ENCODE measurements at places on chromosomes 5 and 9.
A peak's percentile ranks its signal among the peaks of the same experiment; 100 is the strongest.

DNA sequence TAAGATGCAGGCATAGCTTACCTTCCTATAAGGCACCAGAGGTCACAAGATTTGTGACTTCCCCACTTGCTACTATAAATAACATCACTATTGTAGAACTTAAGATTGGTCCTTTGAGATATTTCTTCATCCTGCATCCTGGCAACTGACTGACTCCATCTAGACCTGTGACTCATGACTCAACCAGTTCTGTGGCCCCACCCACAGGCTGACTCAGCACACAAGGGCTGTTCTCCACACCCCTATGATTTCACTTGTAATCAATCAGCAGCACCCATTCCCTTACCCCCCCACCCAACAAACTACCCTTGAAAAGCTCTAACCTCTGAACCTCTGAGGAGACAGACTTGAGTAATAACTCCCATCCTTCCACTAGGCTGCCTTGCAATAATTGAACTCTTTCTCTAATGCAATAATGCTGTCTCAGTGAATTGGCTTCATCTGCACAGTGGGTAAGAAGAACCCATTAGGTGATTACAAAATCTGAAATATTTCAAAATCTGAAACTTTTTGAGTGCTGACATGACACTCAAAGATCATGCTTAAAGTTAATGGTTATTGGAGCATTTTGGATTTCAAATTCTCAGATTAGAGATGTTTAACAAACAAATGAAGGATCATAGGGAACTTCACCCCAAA lies 296.7 kb downstream of the ARL15 start:
- no peak for ATAC-seq
- no peaks in the 10 kb centered on the region for H3K4me1 ChIP-seq
- H3K36me3 ChIP-seq: peaks cover 45% of the 10 kb centered on the region
- H3K4me3 ChIP-seq: no peak overlapping the region
- no peaks in the 10 kb centered on the region for H3K27me3 ChIP-seq

GRCh38 chr9:91603932-91604331 lies 180.3 kb upstream of the NFIL3 start:
- peaks cover 66% of the 10 kb centered on the region for H3K27me3 ChIP-seq
- no peak overlapping the region for H3K4me3 ChIP-seq

- no peak overlapping the region for H3K4me3 ChIP-seq
- H3K4me1 ChIP-seq: peaks cover 47% of the 10 kb centered on the region
- H3K36me3 ChIP-seq: peaks cover 17% of the 10 kb centered on the region
- no peaks in the 10 kb centered on the region for H3K27me3 ChIP-seq
- H3K27ac ChIP-seq: peak overlapping the region; percentile 48
- peak; percentile 97 for ATAC-seq
Measured at GRCh38 chr5:154284433-154284832, 93.9 kb downstream of the GALNT10 start.

DNA sequence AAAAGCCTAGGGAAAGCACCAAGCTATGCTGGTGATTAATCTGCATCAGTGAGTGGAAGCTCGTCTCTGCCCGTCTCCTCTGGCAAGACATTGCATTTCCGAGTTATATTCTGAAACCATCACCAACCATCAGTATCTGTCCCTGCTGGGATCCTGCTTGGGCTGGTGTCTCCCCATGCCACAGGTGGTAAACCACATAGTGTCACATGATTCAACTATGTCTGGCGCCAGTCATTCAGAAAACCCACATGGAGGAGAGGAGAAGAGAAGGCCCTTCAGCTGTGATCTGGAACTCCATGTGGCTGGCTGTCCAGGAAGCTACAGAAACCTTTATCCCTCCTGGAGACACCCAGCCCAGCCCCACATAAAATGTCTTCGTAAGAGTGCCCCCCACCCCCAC lies 4.8 kb downstream of the IL9 start:
- H3K4me3 ChIP-seq: no peak overlapping the region
- ATAC-seq: peak; percentile 76
- H3K27ac ChIP-seq: no peak overlapping the region
- peaks cover 14% of the 10 kb centered on the region for H3K4me1 ChIP-seq
- no peaks in the 10 kb centered on the region for H3K27me3 ChIP-seq

GRCh38 chr5:132411304-132412013 lies 41.9 kb downstream of the SLC22A5 start:
- H3K27me3 ChIP-seq: no peaks in the 10 kb centered on the region
- peaks cover 11% of the 10 kb centered on the region for H3K36me3 ChIP-seq
- peak; percentile 62 for ATAC-seq

DNA sequence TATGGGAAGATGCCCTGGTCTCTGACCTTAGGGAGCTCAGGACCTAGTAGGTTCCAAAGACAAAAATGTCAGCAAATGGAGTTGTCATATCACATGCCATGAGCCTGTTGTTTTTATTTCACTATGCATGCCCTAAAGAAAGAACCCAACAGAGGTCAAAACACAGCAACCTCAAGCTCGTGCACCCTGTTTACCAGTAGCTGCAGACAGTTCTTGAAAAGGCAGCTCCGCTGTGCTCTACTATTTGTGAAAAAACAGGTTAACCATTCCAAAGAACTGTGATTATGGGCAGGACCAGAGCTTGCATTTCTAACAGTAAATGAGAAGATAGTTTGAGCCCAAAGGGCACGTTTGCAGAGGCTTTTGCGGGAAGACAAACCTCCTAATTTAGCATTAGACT lies 22.8 kb downstream of the ITK start:
- peaks cover 6% of the 10 kb centered on the region for H3K36me3 ChIP-seq
- no peak overlapping the region for H3K27ac ChIP-seq
- peaks cover 9% of the 10 kb centered on the region for H3K27me3 ChIP-seq
- ATAC-seq: no peak
- peaks cover 3% of the 10 kb centered on the region for H3K4me1 ChIP-seq

GRCh38 chr9:133844881-133845410 lies 106.8 kb upstream of the SARDH start:
- H3K4me3 ChIP-seq: no peak overlapping the region
- ATAC-seq: no peak
- H3K4me1 ChIP-seq: peaks cover 81% of the 10 kb centered on the region
- H3K27ac ChIP-seq: peak overlapping the region; percentile 30
- H3K36me3 ChIP-seq: peaks cover 39% of the 10 kb centered on the region

- H3K27me3 ChIP-seq: no peaks in the 10 kb centered on the region
- H3K4me1 ChIP-seq: peaks cover 11% of the 10 kb centered on the region
- H3K36me3 ChIP-seq: peaks cover 12% of the 10 kb centered on the region
- no peak overlapping the region for H3K4me3 ChIP-seq
- ATAC-seq: no peak
Measured at GRCh38 chr9:2700398-2700797, 16.9 kb upstream of the KCNV2 start.

GRCh38 chr9:110329639-110330230 lies 7.9 kb downstream of the TXNDC8 start:
- H3K27ac ChIP-seq: no peak overlapping the region
- no peak overlapping the region for H3K4me3 ChIP-seq
- no peaks in the 10 kb centered on the region for H3K36me3 ChIP-seq
- peaks cover 7% of the 10 kb centered on the region for H3K4me1 ChIP-seq
- H3K27me3 ChIP-seq: no peaks in the 10 kb centered on the region

GRCh38 chr9:121322037-121322736 lies 47.9 kb downstream of the STOM start:
- ATAC-seq: no peak
- no peak overlapping the region for H3K27ac ChIP-seq
- no peak overlapping the region for H3K4me3 ChIP-seq
- H3K27me3 ChIP-seq: no peaks in the 10 kb centered on the region
- peaks cover 6% of the 10 kb centered on the region for H3K4me1 ChIP-seq
- peaks cover 40% of the 10 kb centered on the region for H3K36me3 ChIP-seq

GRCh38 chr5:121698690-121699089 lies 153.0 kb upstream of the FTMT start:
- H3K27ac ChIP-seq: no peak overlapping the region
- no peaks in the 10 kb centered on the region for H3K36me3 ChIP-seq
- H3K27me3 ChIP-seq: no peaks in the 10 kb centered on the region
- peaks cover 6% of the 10 kb centered on the region for H3K4me1 ChIP-seq
- no peak overlapping the region for H3K4me3 ChIP-seq

DNA sequence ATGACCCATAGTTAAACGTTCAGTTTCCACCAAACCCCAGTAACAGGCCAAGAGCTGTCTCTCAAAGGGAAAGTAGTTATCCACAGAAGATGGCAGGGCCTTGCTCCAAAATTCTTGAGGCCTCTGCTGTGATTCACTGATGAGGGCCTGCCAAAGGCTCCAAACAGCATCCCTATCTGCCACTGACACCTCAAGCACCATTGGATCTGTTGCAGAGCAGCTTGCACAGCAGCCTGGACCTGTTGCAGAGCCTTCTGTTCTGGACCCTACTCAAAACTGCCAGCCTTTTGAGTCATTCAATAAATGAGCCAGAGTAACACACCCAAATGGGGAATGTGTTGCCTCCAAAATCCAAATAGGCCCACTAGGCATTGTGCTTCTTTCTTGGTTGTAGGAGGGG lies 741.5 kb upstream of the RGMB start:
- no peaks in the 10 kb centered on the region for H3K36me3 ChIP-seq
- H3K27ac ChIP-seq: no peak overlapping the region
- no peaks in the 10 kb centered on the region for H3K27me3 ChIP-seq
- ATAC-seq: no peak
- H3K4me1 ChIP-seq: no peaks in the 10 kb centered on the region

DNA sequence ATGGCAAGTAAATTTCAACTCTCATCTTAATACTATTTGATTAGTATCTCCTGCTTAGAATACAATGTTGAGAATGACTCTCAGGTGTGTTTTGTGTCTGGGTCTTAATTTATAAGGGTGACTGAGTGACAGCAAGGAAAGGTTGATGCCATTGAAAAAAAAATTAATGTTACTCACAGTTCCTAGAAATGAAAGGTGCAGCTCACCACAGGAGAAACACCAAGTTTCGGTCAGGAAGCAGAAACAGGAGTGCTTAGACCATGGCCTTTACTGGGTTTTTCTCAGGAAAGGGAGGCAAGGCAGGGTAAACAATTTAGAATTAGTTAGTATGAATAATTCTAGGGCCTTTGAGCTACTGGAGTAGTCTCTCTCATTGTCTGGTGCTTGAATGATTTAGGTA lies 159.2 kb upstream of the C9orf72 start:
- H3K4me1 ChIP-seq: no peaks in the 10 kb centered on the region
- ATAC-seq: no peak
- H3K4me3 ChIP-seq: no peak overlapping the region
- H3K27me3 ChIP-seq: no peaks in the 10 kb centered on the region
- H3K36me3 ChIP-seq: no peaks in the 10 kb centered on the region

GRCh38 chr5:172854451-172854871 lies 20.4 kb downstream of the ERGIC1 start:
- H3K27me3 ChIP-seq: no peaks in the 10 kb centered on the region
- ATAC-seq: no peak
- H3K36me3 ChIP-seq: peaks cover 20% of the 10 kb centered on the region
- no peak overlapping the region for H3K4me3 ChIP-seq
- peak overlapping the region; percentile 52 for H3K27ac ChIP-seq

- no peaks in the 10 kb centered on the region for H3K36me3 ChIP-seq
- H3K27ac ChIP-seq: no peak overlapping the region
- ATAC-seq: no peak
- no peaks in the 10 kb centered on the region for H3K27me3 ChIP-seq
- H3K4me1 ChIP-seq: no peaks in the 10 kb centered on the region
- no peak overlapping the region for H3K4me3 ChIP-seq
Measured at GRCh38 chr5:30574761-30575160, 618.7 kb upstream of the CDH6 start.

- no peaks in the 10 kb centered on the region for H3K36me3 ChIP-seq
- ATAC-seq: no peak
- H3K27me3 ChIP-seq: peaks cover 17% of the 10 kb centered on the region
- H3K4me3 ChIP-seq: no peak overlapping the region
Measured at GRCh38 chr5:80289320-80289719, 30.5 kb upstream of the SPZ1 start.

GRCh38 chr9:21993893-21994555 lies at the start of gene CDKN2A:
Gene CDKN2A, minus strand, starts transcription at chr9:21994392.
- peaks cover 34% of the 10 kb centered on the region for H3K4me1 ChIP-seq
- peak within 1 kb of the TSS; percentile 99 for H3K4me3 ChIP-seq
- H3K27ac ChIP-seq: peak within 1 kb of the TSS; percentile 100
- H3K36me3 ChIP-seq: peaks cover 17% of the 10 kb centered on the region
- peaks cover 15% of the 10 kb centered on the region for H3K27me3 ChIP-seq

DNA sequence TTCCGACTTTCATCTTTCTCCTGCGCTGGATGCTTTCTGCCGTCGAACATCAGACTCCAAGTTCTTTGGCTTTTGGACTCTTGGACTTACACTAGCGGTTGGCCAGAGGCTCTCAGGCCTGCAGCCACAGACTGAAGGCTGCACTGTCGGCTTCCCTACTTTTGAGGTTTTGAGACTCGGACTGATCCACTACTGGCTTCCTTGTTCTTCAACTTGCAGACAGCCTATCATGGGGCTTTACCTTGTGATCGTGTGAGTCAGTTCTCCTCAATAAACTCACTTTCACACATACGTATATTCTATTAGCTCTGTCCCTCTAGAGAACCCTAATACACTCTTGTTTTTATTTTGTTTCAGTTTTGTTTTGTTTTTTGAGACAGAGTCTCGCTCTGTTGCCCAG lies 10.3 kb downstream of the FKBP15 start:
- ATAC-seq: no peak
- H3K27ac ChIP-seq: peak overlapping the region; percentile 59
- H3K4me3 ChIP-seq: no peak overlapping the region
- no peaks in the 10 kb centered on the region for H3K27me3 ChIP-seq
- H3K4me1 ChIP-seq: peaks cover 26% of the 10 kb centered on the region

GRCh38 chr5:140600096-140600495 lies 32.9 kb downstream of the CD14 start:
- H3K4me1 ChIP-seq: no peaks in the 10 kb centered on the region
- no peaks in the 10 kb centered on the region for H3K36me3 ChIP-seq
- H3K27me3 ChIP-seq: peaks cover 9% of the 10 kb centered on the region
- no peak overlapping the region for H3K4me3 ChIP-seq
- no peak overlapping the region for H3K27ac ChIP-seq

GRCh38 chr9:106755736-106756135 lies 107.2 kb upstream of the ZNF462 start:
- H3K4me1 ChIP-seq: peaks cover 10% of the 10 kb centered on the region
- ATAC-seq: no peak
- no peaks in the 10 kb centered on the region for H3K36me3 ChIP-seq
- no peak overlapping the region for H3K27ac ChIP-seq
- no peaks in the 10 kb centered on the region for H3K27me3 ChIP-seq
- H3K4me3 ChIP-seq: no peak overlapping the region

Data from stimulated activated memory B cell treated with anti-CD40 and anti-IgM and Interleukin-4, amounts not matched to agents 10 μg/mL and 1 μg/mL and 100 μg/mL, for 72 hours (primary cell).